ENCODE measurements at places on chromosomes 7 and 10.

GRCh38 chr10:28125701-28126100 is 126.8 kb upstream of the ODAD2 start:
- DNase-seq = no peak

DNA sequence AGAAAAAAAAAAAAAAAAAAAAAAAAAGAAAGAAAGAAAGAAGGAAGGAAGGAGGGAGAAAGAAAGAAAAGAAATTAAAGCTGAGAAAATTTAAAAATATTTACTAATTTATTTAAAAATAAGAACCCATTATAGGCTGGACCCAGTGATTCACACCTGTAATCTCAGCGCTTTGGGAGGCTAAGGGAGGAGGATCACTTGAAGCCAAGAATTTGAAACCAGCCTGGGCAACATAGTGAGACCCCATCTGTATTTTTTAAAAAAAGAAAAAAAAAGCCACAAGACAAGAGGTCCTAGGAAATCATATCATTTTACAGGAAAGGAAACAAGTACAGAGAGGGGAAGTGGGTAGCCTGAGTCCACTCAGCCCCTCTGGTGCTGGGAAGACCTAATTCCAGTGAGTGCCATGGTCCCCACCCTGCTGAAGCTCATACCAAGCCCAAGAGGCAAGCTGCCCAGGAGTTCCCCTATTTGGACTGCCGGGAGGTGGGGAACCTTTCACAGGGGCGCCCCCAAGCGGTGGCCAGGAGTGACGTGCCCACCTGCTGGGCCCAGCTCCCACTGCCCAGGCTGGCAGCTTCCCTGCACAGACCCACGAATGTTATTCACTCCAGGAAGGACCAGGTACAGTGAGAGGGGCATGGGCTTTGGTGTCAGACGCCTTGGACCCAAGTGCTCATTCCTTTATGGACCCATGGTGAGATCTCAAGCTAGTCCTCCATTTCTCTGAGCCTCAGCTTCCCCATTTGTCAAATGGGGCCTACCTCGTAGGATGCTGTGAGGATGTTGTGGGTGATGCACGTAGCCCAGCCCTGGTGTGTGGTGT is 133.6 kb downstream of the ZMIZ1 start:
- no peak for DNase-seq

DNA sequence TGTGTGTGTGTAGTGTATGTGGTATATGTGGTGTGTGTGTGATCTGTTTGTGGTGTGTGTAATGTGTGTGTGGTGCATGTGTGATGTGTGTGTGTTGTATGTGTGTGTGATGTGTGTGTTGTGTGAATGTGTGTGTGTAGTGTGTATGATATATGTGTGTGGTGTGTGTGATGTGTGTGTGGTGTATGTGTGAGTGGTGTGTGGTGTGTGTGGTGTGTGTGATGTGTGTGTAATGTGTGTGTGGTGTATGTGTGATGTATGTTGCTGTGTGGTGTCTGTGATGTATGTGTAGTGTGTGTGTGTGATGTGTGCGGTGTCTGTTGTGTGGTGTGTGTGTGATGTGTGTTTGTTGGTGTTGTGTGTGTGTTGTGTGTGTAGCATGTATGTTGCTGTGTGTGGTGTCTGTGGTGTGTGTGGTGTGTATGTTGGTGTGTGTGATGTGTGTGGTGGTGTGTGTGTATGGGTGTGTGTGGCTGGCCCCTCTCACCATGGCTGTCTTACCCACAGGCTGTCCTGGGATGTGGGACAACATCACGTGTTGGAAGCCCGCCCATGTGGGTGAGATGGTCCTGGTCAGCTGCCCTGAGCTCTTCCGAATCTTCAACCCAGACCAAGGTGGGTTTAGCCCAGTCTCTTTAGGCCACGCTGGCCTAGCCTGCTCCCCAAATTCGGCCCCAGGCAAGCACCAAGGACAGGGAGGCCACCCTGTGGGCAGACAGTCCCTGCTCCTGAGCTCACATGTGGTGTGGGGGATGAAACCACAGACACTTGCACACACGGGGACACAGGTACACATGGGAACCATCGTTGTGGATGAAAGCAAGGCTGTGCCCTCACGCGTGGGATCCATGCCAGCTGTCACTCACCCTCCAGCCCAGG is 25.6 kb downstream of the ADCYAP1R1 start:
- DNase-seq = no peak

DNA sequence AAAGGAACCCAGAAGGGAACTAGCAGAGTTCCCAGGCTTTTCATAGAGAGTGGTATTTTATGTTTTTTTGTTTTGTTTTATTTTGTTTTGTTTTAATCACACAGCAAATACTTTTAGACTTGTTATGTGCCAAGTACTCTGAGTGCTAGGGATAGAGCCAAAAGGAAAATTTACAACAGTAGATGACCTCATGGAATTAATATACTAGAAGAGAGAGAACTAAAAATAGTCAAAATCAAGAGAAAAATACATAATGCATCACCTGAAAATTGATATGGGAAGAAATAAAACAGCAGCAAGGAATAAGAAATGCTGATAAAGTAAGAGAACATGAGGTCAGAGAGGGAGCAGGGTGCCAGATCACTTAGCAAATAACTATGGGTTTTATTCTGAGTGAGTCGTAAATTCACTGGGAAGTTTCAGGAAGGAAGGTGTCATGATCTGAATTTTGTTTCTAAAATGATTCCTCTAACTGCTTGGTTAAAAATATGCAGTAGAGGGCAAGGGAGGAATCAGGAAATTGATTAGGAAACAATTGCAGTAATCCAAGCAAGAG is 351.0 kb downstream of the ANKRD7 start:
- DNase-seq = no peak

DNA sequence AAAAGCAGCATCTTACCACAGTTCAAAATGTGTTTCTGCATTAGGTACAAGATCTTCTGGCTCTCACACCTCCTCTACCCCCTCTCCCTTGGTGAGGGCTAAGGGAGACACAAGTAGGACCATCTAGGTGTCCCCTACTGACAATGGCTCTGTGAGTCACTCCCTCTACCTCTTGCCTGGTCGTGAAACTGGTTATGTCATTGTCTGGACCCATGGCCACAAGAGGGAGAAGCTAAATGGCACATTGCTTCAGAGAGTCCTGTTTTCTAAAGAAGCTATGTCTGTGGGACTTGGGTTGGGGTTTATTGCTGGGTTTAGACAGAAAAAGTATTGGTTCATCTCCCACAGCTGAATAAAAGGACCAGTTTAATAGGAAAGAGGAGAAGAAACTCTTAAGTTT is 4.0 kb upstream of the PLXNA4 start:
- DNase-seq = no peak
